ENCODE measurements at places on chromosomes 13 and 19.

DNA sequence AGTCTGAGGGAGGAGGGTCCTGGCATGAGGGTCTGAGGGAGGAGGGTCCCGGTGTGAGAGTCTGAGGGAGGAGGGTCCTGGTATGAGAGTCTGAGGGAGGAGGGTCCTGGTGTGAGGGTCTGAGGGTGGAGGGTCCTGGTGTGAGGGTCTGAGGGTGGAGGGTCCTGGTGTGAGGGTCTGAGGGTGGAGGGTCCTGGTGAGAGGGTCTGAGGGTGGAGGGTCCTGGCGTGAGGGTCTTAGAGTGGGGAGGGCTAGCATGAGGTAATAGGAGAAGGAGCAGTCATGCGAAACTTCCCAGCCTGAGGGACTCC, 194.8 kb downstream of the TEX29 start:
- DNase-seq, result no peak

DNA sequence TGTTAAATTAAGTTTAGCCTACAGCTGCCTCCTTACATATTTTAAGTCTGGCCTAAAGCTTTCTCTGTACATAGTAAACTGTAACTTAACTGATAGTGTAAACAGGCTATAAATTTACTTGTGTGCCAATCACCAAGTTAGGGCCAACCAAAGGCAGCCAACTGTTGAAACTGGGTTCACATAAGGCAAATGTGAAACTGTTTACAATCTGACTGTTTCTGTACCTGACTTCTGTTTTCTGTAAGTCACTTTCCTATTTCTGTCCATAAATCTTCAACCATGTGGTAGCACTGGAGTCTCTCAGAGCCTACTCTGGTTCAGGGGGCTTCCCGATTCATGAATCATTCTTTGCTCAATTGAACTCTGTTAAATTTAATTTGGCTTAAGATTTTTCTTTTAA, 103.1 kb downstream of the RAP2A start:
- DNase-seq, result no peak

DNA sequence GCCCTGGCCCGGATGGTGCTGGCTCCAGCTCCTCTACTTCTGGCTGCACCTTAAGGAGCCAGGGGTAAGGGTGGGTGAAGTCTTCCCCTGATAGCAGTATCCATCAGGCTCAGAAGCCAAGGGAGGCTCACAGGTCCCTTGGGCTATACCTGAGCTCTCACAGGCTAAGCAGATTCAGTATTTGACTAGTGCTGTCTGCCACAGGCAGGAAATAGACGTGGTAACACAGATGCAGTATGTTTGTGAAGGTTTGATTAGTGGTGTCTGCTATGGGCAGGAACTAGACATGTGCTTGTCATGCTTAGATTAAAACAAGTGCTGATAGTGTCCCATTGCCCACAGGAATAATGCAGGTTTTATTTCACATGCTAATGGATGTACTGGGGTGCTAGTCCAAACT, 4.0 kb downstream of the SYT5 start:
- DNase-seq, result no peak

DNA sequence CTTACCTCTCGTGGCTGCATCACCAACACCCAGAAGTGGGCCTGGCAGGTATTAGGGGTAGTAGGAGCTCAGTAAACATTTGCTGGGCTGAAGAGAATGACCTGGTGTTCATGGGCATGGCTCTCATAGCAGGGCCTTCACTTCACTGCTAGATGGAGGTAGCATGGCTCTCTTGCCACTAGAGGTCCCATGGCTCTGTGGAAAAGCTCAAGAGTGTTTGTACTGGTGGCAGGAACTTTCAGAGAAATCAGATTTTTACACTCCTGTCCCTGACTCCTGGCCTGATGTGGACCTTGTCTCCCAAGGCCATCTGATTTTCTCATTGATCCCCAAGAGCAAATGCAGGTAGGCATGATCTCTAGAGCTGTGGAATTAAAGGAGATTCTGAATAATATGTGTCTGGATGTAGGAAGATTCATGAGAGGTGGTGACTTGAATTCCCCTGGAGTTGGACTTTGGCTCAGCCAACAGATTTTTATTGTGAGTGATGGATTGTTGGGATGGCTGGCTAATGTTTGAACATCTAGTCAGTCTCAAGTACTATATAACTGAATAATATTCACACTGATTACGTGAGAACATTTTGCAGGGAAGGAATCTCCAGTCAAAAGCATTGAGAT, 5.7 kb downstream of the ZNF574 start:
- peak; percentile 34 for DNase-seq

DNA sequence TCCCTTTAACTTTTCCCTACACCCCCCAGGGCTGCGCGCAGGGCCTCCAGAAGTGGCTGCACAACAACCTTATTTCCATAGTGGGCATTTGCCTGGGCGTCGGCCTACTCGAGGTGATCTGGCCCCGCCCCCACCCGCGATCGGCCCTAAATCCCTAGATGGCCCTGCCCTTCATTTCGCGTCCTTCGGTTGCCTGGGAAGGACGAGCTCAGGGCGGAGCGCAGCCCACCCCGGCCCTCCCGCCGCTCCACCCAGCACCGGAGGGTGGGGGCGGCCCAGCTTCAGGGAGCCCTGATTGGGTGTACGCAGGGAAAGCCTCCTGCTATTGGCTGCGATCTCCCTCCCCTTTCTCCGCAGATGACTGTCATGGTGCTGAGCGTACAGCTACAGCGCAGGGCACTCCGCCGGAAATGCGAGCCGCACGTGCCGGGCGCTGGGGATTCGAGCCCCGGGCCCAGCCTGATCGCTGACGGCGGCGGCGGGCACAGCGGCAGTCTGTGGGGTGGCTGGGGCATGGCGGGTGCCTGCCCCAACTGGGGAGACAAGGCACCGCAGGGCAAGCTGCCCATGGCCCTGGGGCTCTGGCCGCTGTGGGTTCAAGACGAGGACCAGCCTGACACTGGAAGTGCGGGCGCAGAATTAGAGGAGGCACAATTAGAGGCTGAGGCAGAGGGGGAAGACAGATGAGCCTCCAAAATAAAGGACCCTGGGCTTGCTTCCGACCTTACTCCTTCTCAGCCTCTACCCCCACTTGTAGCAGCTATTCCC, 4.3 kb downstream of the CD37 start:
- no peak for DNase-seq

DNA sequence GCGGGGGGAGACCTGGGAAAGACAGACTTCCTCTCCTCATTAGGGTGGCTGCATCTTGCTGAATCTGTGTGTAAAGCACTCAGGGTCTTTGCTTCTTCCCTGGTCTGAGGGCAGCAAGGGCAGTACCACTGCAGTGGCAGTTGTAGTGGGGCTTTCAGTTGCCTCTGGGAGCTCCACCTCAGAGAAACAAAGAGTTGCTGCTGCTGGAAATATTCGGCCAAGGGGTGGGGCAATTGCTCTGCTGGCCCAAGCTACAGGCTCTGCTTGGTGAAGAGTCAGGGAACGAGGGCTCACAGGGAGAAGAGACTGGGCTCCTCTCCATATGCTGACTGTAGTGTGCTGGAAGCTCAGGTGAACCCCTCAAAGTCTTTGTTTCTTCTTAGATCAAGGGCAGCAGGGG, 52.5 kb downstream of the POSTN start:
- no peak for DNase-seq

DNA sequence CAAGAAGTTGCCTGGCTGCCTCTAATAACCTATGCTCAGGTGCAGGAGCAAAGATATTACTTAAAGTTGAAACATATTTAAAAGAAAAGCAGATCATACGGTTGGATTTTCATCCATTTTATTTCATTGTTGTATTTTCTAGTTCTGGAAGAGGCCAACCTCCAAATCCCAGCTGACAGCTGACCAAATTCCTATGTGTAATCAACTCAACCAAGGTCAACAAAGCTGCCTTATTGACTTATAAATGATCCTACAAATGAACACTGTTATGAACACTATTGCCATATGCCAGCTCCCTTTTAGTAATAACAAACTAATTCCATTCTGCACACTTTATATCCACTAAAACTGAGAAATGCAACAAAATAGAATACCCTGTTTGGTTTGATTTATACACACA, 1537.4 kb downstream of the SLITRK1 start:
- no peak for DNase-seq

DNA sequence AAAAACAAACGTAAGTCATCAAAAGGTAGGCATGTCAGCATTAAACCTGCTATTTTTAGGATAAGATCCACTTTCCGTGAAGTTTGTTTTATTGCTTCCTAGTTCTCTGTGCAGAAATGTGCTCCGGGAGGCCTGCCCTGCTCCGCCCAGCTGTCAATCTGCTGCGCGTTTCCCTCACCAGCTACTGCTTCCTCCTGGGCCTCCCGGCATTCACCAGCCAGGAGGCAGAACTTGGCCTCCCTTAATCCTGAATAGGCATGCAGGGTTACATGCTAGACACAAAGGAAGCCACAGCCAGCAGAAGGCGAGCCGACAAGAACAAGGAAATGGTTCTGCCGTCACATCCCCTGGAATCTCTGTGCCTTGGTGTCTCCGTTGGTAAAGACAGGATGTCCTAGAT, 386.2 kb downstream of the IRS2 start:
- no peak for DNase-seq

- DNase-seq, result no peak
These were observed 519.5 kb downstream of the DCT start for GRCh38 chr13:93959796-93960533.

GRCh38 chr13:29480893-29481525, 114.5 kb downstream of the SLC7A1 start:
- DNase-seq, result no peak

- DNase-seq, result no peak
These were observed 1432.4 kb downstream of the UQCRFS1 start for GRCh38 chr19:27780367-27781075.

GRCh38 chr13:47216176-47216822, 319.4 kb upstream of the HTR2A start:
- no peak for DNase-seq

DNA sequence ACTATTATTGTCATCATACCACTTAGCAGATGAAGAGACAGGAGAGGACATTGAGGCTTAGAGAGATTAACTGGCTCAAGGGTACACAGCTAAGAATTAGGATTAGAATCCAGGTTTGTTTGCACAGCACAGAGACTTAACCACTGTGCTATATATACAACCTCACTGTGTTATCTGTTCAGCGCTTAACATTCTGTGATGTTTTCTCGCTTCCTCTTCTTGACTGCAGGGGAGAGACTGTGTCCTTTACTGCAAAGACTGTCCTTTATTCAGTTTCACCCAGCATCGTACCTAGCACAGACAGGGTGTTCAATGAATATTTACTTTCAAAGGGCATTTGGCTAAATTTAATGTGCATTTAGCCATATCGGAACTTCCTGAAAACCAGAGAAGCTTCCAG, 54.9 kb upstream of the PCDH8 start:
- no peak for DNase-seq

DNA sequence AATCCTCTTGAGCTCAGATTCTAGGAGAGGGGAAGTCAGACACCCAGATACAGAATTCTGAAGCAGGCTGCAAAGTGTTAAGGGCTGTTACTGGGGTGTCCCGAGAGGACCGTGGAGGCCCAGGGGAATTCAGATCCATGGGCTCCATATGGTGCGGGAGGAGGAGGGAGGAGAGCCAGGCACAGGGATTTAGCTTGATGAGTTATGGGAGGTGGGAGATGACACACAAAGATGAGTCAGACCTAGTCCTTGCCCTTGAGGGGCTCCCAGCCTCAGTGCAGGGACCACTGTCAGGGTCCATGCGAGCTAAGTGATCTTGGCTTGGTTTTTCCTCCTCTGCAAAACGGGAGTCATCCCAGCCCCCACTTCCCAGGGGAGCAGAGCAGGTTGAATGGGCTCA, 14.4 kb upstream of the GIPR start:
- DNase-seq, result no peak

GRCh38 chr19:6271251-6271650, 8.5 kb downstream of the MLLT1 start:
- no peak for DNase-seq

GRCh38 chr13:30835442-30835841, 70.6 kb upstream of the MEDAG start:
- DNase-seq, result no peak

- DNase-seq, result no peak
These were observed 727.1 kb upstream of the KLHL1 start for GRCh38 chr13:70835371-70835770.

DNA sequence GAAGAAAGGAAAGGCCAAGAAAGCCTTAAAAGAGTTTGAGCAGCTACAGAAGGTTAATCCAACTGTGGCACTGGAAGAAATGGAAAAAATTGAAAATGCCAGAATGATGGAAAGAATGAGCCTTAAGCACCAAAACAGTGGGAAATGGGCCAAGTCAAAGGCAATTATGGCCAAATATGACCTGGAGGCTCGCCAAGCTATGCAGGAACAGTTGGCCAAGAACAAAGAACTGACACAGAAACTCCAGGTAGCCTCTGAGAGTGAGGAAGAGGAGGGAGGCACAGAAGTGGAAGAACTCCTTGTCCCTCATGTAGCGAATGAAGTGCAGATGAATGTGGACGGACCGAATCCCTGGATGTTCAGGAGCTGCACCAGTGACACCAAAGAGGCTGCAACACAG, 5.1 kb downstream of the UTP14C start:
- DNase-seq, result no peak

GRCh38 chr19:33727331-33727998, 69.2 kb upstream of the KCTD15 start:
- no peak for DNase-seq

DNA sequence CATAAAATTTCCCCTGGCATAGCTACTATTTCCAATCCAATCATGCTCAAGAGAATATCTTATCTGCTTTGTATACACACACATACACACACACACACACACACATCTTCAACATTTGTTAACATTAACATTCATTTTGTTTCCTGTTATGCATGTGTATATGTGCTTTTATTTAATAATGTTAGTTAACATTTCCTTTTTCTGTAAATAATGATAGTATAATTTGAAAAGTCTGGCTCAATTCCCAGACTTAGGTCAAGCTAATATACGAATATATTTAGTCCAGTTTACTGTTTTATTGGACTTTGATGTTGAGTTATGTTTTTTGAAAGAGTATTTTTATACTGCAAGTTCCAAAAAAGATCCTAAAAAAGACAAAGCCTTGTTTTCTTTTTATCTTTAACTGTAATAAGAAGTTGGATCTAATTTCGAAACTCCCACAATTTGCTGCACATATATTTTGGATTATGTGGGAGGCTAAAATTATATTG, 1072.4 kb downstream of the EFNB2 start:
- no peak for DNase-seq

GRCh38 chr13:84430015-84430414, 547.7 kb upstream of the SLITRK1 start:
- no peak for DNase-seq

DNA sequence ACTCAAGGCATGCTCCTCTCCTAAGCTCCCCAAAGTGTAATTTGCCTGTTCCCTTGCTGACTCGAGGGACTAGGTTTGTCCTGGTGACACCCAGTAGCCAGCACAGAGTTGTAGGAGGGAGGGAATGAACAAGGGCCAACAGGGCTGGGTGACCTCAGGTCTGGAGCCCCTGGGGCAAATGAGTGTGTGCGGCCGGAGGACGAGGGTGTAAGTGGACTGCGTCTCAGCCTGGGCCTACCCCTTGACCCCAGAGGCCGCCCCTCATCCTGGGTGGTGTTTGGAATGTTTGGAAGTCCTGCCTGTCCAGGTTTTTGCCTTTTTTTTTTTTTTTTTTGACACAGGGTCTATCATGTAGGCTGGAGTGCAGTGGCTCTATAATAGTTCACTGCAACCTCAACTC, 1.3 kb upstream of the ZNF653 start:
- DNase-seq, result no peak

All from CD4-positive, alpha-beta T cell treated with Interleukin-10 for 1 hour (primary cell).